ENCODE measurements at places on chromosomes 6 and 20.

DNA sequence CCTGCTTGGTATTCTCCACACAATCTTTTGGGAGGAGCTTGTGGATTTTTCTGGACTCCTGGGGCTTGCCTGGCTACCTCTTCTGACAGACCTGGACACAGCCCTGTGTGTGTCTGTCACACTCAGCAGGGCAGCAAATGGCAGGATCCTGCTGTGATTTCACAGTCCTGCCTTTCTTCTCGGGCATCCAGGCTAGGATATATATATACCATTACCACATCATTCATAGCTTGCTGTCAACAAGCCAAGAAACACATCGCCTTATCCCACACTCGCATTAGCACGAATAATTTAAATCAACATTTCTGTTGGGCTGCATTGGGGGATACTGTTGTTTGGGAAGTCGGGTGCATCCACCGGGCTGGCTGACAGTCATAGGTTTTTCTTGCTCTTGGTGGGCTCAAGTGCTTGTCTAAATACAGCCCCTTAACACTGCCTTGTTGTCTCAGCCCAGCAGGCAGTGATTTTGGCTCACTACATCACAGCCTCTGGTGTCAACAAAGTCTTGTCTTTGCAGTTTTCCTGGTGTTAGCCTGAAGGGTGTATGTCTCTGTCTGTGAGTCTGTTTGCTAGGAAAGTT lies 154.9 kb upstream of the FERMT1 start:
- DNase-seq: no peak

- DNase-seq: no peak
Measured at GRCh38 chr6:145147559-145147958, 587.8 kb downstream of the EPM2A start.

DNA sequence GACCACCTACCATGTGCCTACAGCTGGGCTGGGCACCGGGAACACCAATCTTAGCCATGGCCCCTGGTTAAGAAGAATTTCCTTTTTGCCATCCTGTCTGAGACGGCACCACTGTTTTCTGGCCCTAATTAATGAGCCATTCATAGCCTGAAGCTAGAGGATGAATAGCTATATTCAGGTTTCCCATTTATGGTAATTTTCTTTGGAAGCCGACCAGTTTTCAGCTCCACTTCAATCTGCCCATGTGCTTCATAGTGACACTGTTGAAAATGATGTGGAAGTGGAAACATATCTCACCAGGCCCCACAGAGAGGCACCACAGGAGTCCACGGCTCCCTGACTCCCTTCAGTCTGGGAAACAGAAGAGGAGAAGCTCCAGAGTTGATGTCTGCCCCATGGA lies 22.6 kb upstream of the ULBP3 start:
- DNase-seq: no peak

DNA sequence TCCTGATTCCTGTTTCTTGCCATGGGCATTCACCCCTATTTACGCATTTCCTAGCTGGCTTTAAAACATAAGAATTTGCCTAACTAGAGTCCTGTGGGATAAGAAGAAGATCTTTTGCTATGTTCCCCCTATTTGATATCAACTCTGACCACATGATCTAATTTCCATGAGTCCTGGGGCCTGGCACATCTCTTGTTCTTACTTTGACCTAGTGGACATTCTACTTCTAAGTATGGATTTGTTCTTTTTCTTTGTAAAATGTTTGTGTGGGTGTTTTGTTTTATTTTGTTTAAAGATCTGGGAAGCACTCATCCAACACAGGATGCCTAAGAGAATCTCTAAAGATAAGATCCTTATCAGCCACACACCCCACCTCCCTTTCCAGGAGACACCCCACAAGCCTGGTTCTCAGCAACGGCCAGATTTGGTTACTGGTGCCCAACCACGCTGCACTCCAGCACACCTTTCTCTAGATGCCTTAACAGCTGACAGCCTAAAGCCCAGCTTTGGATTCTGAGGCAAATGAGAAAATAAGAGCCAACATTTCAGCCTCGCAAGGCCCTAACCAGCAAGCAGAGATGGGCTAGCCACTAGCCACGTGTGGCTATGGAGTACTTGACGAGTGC lies 74.7 kb downstream of the SLC23A2 start:
- DNase-seq: no peak

DNA sequence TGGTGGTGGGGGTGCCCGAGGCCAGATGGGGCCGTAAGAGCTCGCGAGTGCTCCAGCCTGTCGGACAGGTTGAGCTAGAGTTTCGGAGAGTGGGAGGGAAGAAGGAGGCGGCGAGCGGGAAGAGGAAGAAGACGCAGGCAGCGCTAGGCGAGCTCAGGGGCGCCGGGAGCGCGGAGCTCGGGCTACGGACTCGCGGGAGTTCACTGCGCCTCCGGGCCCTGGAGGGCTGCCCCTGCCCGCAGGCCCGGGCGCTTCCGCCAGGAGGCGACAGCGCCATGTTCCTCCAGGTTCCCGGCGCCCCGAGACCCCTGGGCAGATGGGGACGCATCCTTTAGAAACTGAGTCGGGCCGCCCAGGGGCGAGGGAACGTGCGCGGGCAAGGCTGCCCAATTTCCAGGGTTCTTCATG lies 984 bp downstream of the TFAP2C start:
- no peak for DNase-seq

DNA sequence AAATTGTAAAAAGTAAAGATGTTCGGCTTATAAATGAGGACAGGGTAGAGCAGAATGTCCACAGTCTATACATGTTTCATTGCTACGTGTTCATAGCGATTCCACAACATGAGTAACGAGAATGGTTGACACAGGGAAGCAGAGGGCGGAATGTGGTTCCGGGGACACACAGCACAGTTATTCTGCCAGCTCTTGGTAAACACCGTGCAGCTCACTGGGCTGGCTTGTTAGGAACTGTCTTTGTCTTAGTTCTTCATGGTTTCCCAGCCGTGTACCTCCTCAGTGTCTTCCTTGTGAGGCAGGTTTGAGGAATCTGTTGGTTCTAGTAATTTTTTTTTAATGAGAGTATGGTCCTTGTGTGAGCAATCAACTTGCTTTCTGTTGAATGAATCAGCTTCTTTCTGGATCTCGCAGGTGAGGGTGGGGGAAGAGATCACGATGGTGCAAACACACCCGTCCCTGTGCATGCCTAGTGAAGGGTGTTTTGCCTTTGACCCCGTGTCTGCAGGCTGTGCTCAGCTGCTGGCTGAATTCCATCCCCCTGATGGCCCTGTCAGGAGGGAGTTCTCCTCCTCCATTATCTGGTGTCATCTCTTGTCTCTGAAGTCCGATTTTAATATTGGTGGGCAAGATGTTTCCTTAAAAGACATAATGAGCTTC lies 168.2 kb downstream of the SMOC2 start:
- no peak for DNase-seq

DNA sequence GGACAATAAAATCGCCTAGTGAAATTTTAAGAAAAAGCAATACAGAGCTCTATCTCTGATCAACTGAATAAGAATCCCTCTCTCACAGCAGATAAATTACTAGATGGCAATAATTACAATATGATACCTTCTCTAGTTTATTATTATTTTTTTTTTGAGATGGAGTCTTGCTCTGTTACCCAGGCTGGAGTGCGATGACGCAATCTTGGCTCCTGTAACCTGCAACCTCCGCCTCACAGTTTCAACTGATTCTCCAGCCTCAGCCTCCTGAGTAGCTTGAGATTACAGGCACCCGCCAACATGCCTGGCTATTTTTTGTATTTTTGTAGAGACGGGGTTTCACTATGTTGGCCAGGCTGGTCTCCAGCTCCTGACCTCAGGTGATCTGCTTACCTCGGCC lies 129.3 kb upstream of the PTCHD4 start:
- no peak for DNase-seq

GRCh38 chr20:64146936-64147477 lies 17.2 kb upstream of the MYT1 start:
- DNase-seq: no peak

DNA sequence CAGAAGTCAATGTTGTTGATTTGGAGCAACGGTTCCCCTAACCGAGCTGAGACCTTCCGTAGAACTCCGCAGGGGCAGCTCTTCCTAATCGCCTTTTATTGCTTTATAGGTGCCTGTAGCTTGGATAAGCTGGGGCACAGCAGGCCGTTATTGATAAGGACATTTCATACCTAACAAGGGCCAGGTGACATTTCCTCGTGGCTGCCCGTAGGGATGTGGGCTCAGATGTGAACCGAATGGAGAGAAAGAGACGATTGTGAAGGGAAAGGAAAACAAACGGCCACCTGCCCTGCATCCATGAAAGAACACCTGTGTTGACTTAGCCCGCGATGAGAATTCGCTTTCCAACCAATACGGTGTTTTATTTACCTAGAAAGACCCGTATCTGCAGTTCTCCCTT lies 53.3 kb upstream of the DACT2 start:
- DNase-seq: no peak

GRCh38 chr6:131955876-131956275 lies 4.7 kb upstream of the CCN2 start:
- no peak for DNase-seq

DNA sequence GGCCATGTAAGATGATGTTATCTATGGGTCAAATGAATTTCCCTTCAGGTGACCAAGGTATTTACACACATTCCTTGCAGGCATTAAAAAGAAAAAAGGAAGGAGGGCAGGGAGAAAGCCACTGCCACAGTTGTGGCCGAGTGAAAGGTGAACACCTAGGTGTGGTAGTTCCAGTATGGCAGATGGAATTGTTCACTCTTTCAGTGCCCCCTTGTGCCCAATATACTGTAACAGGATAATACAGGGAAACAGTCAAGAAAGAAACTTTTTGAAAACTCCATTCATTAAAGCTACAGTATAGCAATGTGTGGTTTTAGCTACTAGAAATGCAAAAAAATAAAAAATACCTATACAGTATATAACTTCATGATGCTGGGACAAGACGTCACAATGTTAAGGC lies 52.1 kb downstream of the BMP2 start:
- DNase-seq: no peak

- no peak for DNase-seq
Measured at GRCh38 chr6:24994812-24995211, 59.1 kb upstream of the RIPOR2 start.

GRCh38 chr20:4626228-4626627 lies 95.5 kb upstream of the PRND start:
- no peak for DNase-seq

- DNase-seq: no peak
Measured at GRCh38 chr6:24621626-24622289, 24.2 kb downstream of the KIAA0319 start.

DNA sequence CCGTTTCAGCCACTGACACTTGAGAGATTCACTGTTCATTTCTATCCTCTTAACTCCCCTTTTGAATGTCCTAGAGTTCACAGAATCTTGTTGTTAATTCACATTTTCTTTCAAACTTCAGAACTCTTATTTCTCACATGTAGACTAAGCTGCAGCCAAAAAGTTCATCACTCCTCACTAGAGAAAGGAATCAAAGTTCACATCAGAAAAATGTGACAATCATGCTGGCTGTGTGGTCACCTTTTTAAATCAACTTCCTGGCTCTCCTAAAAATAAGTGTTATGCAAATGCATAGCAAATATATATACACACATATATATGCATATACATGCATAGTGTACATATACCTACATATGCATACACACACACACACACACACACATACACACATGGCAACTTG lies 123.0 kb downstream of the CBLN4 start:
- DNase-seq: no peak

GRCh38 chr6:12869816-12870432 lies 153.4 kb downstream of the PHACTR1 start:
- DNase-seq: no peak

DNA sequence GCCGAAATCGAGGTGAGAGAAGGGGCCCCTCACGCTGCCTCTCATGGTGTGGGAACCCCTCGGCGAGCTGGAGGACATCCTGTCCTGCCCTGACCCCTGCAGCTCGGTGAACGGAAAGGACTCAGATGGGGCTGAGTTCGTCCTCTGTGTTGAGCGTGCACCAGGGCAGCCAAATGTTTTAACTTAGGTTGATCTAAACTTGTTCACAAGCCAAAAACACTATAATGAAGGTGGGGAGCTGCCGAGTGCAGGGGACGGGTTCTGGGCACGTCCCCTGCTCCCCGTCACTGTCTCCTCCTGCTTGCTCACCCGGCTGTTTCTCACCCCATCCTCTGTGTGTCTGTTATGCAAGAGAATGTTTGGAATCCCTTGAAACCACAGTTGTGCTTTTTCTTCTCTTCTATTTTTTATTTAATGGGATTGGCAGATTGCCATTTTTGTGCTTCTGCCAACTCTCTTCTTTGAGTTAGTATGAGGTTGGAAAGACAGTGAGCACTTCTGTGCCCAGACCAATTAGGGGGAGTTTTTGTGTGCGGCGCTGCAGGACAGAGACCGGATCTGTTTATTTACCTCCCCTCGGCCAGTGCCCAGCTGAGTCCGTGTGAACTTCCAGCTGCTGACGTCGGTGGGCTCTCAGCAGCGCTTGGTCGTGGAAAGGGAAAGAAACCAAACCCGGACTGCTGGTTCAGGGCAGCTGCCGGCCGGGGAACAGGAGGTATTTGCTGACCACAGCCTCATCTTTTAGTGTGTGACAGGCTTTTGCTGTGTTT lies 158.1 kb downstream of the DTNBP1 start:
- no peak for DNase-seq

DNA sequence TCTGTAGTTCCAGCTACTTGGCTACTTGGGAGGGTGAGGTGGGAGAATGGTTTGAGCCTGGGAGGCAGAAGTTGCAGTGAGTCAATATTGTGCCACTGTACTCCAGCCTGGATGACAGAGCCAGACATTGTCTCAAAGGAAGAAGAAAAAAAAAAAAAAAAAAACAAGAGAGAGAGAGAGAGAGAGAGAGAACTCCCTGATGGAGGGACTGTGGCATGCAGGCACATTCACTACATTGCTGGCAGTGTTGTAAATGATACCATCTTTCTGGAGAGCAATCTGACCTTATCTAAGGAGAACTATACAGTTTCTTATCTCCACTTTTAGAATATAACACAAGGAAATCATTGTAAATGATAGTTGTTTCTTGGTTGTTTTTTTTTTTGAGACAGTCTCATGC lies 85.1 kb downstream of the MDN1 start:
- no peak for DNase-seq

DNA sequence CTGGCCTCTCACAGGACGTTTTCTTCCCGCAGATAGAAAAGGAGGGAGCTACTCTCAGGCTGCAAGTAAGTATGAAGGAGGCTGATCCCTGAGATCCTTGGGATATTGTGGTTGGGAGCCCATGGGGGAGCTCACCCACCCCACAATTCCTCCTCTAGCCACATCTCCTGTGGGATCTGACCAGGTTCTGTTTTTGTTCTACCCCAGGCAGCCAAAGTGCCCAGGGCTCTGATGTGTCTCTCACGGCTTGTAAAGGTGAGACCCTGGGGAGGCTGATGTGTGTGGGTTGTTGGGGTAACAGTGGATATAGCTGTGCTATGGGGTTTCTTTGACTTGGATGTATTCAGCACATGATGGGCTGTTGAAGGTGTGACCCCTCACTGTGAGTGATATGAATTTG lies 52.0 kb upstream of the POLR1H start:
- DNase-seq: no peak

DNA sequence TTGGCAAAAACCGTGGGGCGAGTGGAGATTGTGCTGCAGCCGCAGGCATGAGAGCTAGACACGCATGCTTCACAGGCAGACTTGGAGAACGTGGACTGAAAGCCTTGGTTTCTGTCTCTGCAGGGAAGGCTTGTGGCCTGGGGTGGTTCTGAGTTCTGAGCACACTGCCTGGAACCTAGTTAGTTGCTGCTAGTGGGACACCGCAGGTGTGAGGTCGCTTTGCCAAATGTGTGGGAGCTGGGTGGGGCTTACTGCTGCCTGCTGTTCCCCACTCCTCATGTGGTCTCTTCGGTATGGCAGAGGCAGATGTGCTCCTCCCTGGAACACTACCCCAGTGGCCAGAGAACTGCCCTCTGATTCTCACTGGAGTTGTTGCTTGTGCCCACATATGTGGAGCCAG lies 484.0 kb downstream of the MMUT start:
- no peak for DNase-seq

- DNase-seq: no peak
Measured at GRCh38 chr6:114260810-114261209, 82.0 kb downstream of the HS3ST5 start.
